Esophagus muscularis mucosa (tissue), 4 donors: ENCODE measurements at places on chromosomes 11 and 22.

- peak; percentile 62 for DNase-seq
Observed at GRCh38 chr11:107770551-107770951, 58.7 kb upstream of the SLN start.

GRCh38 chr11:10261821-10262220 is 32.2 kb downstream of the SBF2 start:
- no peak for DNase-seq

GRCh38 chr22:49296561-49296960 is 531.1 kb downstream of the BRD1 start:
- peak; percentile 34 for DNase-seq

DNA sequence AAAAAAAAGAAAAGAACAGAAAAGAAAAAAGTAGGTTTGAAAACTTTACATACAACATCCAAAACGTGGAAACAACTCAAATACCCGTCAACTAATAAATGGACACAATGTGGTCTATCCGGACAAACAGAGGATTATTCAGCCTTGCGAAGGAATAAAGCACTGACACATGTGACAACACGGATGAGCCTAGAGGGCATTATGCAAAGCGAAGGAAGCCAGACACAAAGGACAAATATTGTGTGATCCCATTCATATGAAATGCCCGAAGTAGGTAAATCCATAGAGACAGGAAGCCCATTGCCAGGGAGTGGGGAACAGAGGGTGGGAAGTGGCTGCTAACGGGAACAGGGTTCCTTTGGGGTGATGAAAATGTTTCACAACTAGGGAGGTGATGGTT is 11.8 kb downstream of the RFPL1 start:
- DNase-seq, result no peak

DNA sequence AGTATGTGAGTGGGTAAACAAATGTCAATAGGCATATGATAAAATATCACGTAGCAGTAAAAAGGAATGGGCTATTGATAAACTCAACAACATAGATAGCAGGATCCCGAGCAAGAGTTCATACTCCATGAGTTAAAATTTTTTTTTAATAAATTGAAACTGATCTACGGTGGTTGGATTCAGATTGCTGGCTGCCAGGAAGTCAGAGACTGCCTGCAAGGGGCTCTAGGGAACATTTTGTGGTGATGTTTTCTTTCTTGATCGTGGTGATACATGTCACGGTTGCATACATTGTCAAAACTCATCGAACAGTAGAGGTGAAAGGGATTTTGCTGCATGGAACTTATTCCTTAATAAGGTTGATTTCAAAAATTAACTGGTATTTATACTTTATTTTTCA is 62.6 kb upstream of the WNT7B start:
- no peak for DNase-seq

- DNase-seq, result no peak
Observed at GRCh38 chr11:1520663-1521267, 34.2 kb upstream of the MOB2 start.

GRCh38 chr11:120548682-120549209 is 37.2 kb downstream of the GRIK4 start:
- no peak for DNase-seq

- DNase-seq, result no peak
Observed at GRCh38 chr22:38249803-38250642, 22.8 kb downstream of the TMEM184B start.

DNA sequence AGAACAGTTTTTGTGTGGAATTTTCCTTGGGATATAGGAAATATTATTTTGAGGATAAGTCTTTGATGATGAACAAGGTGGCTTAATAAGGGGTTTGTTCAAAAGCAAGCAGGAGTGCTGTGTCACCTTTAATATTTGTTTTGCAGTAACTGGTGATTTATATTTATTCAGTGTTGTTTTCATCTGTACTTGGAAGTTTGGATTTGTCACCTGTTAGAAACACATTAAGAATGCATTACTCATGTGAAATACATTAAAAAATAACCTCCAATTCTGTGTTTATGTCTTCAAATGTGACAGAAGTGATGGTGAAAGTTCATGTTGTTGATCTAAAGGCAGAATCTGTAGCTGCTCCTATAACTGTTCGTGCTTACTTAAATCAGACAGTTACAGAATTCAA is 70.5 kb downstream of the DKK3 start:
- no peak for DNase-seq

DNA sequence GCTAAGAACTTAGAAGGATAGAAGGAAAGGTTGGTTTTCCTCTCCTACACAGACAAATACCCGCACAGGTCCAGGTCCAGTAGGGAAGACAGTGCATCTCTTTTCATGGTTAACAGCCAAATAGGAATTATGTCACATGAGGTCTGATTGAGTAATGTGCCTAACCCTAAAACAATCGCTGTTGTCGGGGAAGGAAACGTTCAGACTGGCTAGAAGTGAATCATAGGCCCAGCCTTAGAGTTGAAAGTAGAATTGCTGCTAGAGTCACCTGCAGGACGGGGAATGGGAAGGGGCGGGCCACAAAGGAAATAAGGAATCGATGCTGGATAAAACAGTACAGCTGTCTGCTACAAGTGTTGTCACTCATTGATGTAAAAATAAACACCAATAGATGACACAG is 12.4 kb upstream of the HTATIP2 start:
- DNase-seq, result no peak

GRCh38 chr11:60116996-60117790 is 28.7 kb downstream of the MS4A2 start:
- DNase-seq, result no peak

GRCh38 chr11:61095021-61095420 is 7.3 kb upstream of the CD5 start:
- DNase-seq, result no peak

- DNase-seq, result no peak
Observed at GRCh38 chr22:23498811-23499798, 81.0 kb downstream of the IGLL1 start.

GRCh38 chr11:46936138-46937110 is at the start of gene CSTPP1:
Gene CSTPP1, plus strand, starts transcription at chr11:46936761. Its CDS starts 45 bp downstream, at chr11:46936806.
- DNase-seq, result peak; percentile 97

DNA sequence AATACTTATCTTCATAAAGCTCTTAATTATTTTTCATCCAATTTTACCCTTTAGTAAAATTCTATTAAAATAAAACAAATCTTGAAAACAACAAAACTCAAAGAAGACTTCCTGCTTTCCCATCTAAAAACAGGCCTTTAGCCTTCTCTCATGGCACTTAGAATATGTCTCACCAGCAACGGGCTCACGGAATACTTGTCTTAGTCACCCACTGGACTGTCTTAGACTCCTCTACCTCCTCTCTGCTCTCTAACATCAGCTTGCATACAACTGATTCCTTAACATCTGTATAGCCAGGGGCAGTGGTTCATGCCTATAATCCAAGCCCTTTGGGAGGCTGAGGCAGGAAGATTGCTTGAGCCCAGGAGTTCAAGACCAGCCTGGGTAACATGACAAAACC is 13.7 kb downstream of the HPS5 start:
- no peak for DNase-seq
